Skin of body (tissue), 3 donors: ENCODE measurements at places on chromosomes 2 and 18. TPM values are rescaled to one million over a fixed set of nuclear protein-coding genes. Genes with fewer than 3 reads are reported as not detected.

GRCh38 chr2:109304731-109305470 lies 175.9 kb downstream of the SH3RF3 start:
- DNase-seq: no peak

- DNase-seq: no peak
Observed at GRCh38 chr2:170548304-170548703, 166.8 kb upstream of the SP5 start.

GRCh38 chr2:44335806-44336538 lies 25.3 kb downstream of the PREPL start:
- DNase-seq: no peak

- no peak for DNase-seq
Observed at GRCh38 chr2:44943693-44944101, 2.2 kb downstream of the SIX3 start.

Gene CCBE1
- 9.3 TPM for total RNA-seq

DNA sequence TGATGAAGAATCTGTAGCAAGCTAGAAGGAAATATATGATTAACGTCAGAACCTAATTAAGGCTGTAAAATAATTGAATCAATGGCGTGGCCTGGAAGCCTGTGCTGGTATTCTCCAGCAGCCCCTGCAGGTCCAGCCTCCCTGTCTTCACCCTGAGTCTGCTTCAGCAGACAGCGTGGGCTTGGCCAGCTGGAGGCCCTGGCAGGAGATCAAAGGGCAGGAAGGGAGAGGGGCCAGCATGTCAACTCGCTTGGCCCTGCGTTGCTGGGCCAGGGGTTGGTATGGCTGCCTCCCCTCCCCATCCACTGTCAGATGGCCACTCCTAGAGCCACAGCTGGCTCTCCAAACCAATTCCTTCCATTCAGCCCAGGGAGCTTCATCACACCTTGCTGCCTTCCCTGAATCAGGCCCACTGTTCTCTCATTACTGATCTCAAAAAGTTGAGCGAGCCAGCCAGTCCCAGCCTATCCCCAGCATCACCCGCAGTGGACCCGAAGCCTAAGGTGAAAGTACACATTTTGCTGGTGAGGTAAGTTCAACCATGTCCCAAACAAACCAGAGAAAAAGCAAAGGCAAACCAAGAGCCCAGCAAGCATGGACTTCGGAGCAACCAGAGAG lies 228.4 kb upstream of the AGAP1 start:
- no peak for DNase-seq

- no peak for DNase-seq
Observed at GRCh38 chr18:76431437-76432273, 63.4 kb downstream of the ZNF516 start.

DNA sequence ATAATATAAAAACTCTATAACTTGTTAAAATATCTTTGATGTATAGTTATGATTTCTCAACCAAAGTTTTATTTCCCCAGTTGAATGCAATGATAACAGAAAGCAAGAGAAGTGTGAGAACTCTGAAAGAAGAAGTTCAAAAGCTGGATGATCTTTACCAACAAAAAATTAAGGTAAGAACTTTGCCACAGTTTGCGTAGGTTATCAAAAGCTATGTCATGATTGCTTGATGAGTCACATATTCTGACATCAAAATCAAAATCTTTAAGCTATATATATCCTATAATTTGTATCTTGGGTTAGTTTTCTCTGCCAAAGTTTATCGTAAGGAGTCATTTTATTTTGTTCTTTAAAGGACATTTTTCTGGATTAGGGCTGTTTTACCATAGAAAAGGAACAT lies 35.0 kb downstream of the NDC80 start:
- no peak for DNase-seq

DNA sequence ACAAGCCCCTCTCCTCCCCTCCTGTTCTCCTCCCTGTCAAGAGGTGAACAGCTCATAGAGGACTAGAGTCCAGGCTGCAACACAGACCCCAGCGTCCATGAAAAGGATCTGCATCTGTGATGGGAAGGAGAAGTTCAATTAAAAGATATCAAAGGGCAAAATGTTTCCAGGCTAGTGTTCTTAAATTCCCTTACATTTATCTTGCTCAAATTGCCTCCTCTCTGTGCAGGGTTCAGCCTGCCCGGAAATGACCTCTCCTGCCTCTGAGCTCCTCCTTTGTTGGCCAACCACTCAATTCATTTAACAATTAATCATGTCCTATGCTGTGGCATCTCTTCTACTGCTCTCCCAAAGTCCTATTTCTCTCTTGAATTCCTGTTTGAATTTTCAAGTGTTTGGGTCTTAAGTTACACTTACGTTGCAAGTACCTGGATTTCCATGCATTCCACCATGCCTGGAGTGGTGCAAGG lies 105.3 kb downstream of the TSN start:
- DNase-seq: no peak

DNA sequence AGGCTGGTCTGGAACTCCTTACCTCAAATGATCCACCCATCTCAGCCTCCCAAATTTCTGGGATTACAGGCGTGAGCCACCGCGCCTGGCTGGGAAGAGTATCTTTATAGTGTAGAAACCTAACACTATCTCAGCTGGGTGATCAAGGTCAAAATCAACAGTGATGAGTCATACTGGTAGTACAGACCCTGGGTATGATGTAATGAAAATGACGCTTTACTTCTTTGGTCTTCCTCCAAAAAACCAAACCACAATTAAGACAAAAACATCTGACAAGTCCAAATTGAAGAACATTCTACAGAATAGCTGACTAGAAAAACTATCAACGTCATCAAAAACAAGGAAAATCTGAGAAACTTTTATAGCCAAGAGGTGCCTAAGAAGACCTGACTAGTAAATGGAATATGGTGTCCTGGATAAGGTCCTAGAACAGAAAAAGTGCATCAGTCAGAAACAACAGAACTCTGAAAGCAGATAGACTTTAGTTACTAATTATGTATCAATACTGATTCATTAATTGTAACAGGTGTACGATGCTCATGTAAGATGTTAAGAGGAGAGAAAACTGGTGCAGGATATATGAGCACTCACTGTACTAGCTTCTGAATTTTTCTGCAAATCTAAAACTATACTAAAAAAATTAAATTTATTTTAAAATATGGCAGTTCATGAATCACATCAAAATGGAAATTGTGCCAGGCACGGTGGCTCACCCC lies 25.4 kb downstream of the PDCL3 start:
- DNase-seq: no peak

GRCh38 chr18:45197526-45197970 lies 417.7 kb upstream of the SLC14A2 start:
- DNase-seq: peak; percentile 4

- DNase-seq: no peak
Observed at GRCh38 chr18:54147439-54147838, 77.0 kb downstream of the MBD2 start.

- DNase-seq: no peak
Observed at GRCh38 chr2:216201692-216202306, 92.7 kb downstream of the XRCC5 start.

GRCh38 chr18:11985586-11985985 lies 4.3 kb downstream of the IMPA2 start:
- DNase-seq: no peak

DNA sequence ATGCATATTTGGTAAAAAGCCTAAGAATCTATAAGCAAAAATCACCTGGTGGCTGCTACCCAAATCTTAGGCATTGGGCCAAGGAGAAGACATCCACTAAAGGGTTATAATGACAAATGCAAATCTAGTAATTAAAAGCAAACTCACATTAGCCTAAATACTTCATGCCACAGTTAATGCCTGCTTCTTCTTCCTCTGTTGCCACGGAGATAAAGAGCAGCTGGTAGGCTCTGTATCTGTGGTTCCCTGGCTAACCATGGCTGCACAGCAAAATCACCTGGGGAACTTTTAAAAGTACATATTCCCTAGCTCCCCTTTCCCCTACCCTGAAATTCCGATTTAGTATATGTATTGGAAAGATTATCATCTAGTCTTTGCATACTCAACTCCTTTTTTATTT lies 114.3 kb downstream of the LNPK start:
- DNase-seq: no peak

DNA sequence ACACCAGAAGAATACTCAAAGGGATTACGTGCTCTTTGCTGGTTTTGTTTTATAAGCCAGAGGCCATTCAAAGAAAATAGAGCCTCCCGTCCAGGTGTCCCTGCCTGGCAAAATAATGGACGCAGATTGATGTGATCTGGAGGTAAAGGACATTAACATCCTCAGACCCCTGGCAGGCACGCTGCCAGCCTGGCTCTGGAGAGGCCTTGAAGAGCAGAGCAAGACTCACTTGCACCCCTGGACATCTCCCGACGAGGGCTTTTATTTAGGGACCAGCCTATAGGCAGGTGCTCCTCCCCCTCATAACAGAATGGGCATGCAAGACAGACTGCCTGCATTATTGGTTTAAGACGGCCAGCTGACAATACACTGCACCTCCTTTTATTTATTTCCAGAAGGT lies 291.3 kb downstream of the BCL11A start:
- no peak for DNase-seq

Gene ABCG8
- under 0.01 TPM for total RNA-seq

GRCh38 chr2:196711625-196712024 lies 72.1 kb downstream of the CCDC150 start:
- no peak for DNase-seq

Gene ZNF142
- 8.7 TPM for total RNA-seq

Gene MXD1
- 29.5 TPM for total RNA-seq

GRCh38 chr2:136448432-136448831 lies 316.9 kb upstream of the THSD7B start:
- DNase-seq: no peak

GRCh38 chr2:176098366-176099158 lies 1.0 kb upstream of the HOXD12 start:
- no peak for DNase-seq

GRCh38 chr18:38616306-38616705 lies 1050.7 kb upstream of the CELF4 start:
- DNase-seq: peak; percentile 1

DNA sequence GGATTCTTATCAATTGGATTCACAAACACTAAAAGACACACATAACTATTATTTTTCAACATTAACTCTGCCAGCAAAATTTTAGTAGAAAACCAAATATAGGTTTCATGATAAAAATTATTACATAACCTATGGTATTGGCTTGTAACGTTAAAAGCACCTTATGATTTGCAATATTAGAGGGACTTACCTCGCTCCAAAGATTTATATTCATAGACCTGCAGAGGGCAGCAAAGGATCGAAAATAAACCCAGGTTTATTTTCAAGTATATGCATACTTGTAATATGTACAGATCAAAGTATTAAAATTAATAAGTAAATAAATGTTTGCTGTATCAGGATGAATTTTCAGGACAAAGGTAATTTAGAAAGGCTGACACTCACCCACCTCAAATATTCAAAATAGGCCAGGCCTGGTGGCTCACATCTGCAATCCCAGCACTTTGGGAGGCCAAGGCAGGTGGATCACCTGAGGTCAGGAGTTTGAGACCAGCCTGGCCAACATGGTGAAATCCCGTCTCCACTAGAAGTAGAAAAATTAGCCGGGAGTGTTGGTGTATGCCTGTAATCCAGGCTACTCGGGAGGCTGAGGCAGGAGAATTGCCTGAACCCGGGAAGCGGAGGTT lies 45.3 kb downstream of the LRPPRC start:
- no peak for DNase-seq
